ENCODE measurements at places on chromosomes 12 and 14.

GRCh38 chr12:127629066-127629820 lies 637.7 kb upstream of the TMEM132C start:
- DNase-seq: no peak

- DNase-seq: no peak
Measured at GRCh38 chr12:108840605-108841332, 16.6 kb downstream of the SSH1 start.

DNA sequence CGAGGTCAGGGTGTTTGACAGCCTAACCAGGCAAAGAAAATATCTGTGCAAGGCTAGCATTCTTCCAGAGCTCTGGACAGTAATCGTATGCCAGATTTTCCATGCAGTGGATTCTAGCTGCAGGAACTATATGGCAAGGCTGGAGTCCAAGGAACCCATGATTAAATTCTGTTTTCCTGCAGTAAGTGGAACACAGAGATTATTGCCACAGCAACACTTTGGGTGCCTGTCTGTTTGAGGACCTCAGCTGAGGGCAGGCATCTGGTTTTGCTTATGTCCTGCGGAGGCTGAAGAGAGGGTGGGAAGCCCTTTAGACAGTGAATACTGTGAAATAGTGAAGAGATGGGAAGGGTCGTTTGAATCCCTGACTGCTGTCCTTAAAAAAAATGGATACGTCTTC lies 104.4 kb downstream of the DAD1 start:
- DNase-seq: no peak

DNA sequence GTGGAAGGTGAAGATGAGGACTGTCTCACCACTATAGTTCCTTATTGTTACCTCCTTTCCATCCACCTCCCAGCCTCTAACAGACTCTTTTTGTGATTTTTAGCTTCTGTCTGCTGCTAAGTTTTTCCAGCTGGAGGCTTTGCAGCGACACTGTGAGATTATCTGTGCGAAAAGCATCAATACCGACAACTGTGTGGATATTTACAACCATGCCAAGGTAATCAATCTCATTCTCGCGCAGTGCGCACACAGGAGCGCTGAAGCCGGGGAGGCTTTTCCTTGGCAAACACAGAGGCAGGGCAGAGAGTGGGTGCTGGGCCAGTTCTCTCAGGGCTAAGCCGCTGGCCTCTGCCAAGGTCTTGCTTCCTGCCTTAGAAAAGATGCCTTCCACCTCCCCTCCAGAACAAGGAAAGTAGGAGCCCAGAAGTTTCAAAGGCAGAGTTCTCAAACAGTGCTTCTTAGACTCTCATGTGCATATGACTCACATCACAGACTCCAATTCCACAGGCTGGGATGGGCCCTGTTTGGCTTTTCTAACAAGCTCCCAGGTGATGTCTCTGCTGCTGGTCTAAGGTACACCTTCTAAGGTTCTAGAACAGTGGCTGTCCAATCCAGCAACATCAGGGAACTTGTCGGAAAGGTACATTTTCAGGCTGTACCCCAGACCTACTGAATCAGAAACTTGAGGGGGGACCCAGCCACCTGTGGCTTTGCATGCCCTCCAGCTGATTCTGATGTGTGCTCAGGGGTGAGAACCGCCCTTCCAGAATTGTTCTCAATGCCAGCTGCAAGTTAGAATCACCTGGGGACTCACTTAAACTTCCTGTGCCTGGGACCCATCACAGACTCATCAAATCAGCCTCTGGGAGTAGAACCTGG lies 33.8 kb upstream of the PWP1 start:
- DNase-seq: no peak

- no peak for DNase-seq
Measured at GRCh38 chr12:98224584-98225221, 290.7 kb upstream of the TMPO start.

DNA sequence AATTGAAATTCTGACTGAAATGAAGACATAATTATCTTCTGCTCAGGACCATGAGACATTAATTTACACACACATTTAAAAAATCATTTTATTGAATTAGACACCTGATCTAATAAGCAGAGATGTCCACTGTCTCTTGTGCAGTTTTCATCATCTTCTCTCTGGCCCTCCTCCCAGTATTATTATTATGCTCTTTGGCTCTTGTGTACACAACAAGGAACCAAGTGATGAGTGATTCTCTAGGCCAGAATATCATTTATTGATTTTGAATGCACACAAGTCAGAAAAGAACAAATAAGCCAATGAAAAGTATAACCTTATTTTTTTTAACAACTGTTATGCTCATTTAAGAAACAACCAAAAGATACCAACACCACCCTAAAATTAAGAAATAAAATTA lies 244.7 kb upstream of the KRR1 start:
- DNase-seq: no peak

DNA sequence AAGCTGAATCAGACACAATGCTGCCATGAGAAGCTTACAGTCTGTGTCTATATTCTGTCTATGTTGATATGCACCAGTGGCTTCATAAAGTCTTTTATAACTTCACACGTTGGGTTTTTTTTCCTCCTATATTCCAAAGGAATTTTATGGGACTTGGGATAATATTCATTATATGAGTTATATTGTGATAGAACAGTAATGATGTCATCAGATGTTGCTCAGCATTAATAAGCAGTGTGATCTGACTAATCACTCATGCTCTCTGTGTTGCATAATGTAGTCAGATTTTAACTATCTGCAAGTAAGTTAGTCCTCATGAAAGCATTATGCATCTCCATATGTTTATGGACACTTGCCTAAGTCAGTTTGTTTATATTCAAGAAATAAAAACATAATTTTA lies 159.6 kb downstream of the PLCZ1 start:
- DNase-seq: no peak

GRCh38 chr12:100554608-100555077 lies 18.8 kb upstream of the GAS2L3 start:
- DNase-seq: peak; percentile 45

DNA sequence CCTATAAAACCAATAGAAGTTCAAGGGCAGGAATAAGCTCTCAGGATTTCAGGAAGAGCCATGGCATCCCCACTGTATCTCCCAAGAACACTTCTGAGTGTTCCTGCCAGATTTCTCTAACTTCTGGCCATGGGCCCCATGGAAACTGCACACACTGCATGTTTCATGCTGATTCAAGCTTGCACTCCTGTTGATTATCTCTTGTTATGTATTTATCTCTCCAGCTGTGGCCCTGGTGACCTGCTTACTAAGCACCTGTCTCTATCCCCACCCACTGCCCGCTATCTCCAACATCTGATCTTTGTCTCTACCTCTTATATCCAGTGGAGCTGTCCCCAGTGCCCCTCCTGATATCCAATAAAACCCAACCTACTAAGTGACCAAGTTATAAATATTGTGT lies 285.3 kb downstream of the PDZRN4 start:
- no peak for DNase-seq

DNA sequence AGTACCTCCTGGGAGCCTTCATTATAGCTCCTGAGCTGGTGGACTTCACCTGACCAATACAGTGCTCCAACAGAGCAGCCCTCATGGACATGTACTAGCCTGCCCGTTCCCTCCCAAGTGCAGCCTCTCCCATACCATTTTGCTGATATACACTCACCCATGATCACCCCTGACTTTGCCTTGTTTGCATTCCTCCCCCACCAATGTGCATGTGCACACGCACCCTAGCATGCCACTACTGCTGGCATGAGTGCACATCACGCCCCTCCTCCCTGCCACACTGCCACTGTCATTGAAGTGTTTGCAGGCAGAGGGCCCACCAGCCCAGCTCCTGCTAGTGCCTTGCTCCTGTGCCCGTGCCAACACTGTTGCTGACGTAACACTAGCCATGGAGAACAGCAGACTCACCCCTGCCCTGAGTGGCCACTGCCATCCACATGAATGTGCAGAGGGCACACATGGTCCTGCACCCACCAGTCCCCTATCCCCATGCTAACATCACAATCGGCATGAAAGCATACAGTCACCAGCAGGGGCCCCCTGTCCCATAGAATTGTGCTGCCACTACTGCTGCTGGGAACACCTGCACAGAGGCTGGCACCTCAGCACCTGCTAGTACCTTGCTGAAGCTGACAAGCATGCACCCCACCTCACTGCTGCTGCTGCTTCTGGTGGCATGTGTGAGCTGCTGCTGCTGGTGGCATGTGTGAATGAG lies 110.3 kb downstream of the SINHCAF start:
- no peak for DNase-seq
